Activated CD4-positive, alpha-beta T cell treated with anti-CD3 and anti-CD28 coated beads, Interleukin-2, amount 50 U/mL, for 24 hours (primary cell): ENCODE measurements at places on chromosomes 1 and 21.

GRCh38 chr1:33841494-33841893, 22.4 kb upstream of the HMGB4 start:
- no peak for DNase-seq

DNA sequence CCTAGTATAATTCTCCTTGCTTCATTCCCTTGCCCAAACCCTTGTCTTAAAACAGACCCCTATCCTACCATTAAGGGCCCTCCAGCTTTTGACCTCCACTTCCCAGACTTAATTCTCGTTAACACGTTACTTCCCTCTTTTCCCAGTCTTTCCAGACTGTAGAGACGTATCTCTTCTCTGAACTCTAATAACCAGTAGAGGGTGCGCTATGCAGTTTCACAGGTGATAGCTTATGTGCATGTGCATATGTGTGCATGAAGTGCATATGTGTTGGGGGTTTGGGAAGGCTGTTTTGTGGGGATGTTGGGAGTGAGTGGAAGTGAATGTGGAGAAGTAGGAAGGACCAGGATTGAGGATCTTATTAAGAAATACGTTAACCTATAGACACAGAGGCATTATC, 78.1 kb upstream of the CCDC190 start:
- DNase-seq = no peak

DNA sequence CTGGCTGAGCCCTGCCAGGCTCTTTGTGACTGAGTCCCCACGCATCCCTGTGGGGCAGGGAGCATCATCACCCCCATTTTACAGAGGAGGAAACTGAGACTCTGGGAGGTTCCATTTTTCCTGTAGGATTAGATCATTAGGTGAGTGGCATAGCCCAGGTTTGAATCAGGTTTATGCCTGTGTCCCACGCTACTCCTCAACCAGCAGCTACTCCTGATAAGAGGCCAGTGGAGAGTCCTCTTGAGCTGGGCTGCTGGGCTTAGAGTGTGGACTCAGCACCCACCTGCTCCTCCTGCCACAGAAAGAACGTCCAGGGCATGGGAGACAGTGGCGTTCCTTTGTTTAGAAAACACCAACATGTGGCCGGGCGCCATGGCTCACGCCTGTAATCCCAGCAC, 30.7 kb downstream of the TNFRSF1B start:
- DNase-seq = no peak

- DNase-seq = no peak
Observed at GRCh38 chr1:236685205-236685916, 938 bp upstream of the ACTN2 start.

GRCh38 chr1:59570524-59570923, 244.2 kb upstream of the HOOK1 start:
- no peak for DNase-seq

DNA sequence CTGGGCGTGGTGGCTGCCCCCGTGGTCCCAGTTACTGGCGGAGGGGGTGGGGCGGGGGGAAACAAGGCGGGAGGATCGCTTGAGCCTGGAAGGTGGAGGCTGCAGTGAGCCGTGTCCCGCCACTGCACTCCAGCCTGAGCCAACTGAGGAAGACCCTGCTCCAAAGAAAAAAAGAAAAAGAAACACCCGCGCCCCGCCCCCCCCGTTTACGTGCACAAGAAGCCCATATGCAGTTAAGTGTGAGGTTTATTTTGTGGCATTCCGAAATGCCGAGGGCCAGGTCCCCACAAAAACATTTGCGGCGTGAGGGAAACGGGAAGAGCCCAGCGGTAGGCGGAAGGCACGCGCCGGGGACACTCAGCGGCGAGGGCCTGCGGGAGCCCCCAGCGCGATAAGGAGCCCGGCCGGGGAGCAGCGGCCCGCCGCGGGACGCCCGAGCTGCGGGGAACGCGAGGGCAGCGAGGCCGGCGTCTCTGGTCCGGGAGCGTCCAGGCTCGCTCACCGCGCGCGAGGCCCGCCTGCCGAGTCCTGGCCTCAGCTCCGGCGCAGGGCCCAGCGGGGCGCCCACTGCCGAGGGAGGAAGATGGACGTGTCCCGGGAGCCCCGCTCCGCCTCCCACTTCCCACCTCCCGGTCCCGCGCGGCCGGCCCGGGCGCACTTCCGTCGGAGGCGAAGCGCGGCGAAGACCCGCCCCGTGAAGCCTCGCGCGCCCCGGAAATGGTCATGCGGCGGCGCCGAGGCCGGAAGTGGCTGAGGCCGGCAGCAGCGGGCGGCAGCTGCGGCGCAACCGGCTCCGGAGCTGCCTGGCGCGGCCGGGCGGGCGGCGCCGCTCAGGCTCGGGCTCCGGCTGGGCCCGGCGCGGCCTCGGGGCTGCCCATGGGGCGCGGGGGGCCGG, at the start of gene TRAPPC10:
TRAPPC10 (plus strand) TSS at position 731 of the 895 bp plus-strand sequence. CDS start 185 bp downstream, outside the sequence.
- peak; percentile 68 for DNase-seq

DNA sequence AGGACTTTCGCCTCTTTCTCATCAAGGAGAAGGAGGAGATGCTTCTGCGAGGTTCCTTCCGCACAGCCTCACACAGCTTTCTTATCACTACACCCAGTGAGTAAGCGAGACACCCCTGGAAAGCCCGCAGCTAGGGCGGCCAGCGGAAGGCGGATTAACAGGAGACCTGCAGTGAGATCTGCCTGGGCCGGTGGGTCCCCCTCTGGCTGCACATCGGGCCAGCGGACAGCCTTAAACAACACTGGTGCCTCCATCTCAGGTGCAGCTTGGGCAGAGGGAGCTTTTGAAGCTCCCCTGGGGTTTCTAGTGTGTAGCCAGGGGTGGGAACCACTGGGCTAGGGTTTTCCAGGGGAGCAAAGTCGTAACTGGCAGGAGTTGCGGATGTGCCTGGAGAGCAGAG, 17.5 kb upstream of the MTARC1 start:
- DNase-seq = no peak

GRCh38 chr1:31416101-31416736, 3.2 kb downstream of the SERINC2 start:
- DNase-seq = no peak

DNA sequence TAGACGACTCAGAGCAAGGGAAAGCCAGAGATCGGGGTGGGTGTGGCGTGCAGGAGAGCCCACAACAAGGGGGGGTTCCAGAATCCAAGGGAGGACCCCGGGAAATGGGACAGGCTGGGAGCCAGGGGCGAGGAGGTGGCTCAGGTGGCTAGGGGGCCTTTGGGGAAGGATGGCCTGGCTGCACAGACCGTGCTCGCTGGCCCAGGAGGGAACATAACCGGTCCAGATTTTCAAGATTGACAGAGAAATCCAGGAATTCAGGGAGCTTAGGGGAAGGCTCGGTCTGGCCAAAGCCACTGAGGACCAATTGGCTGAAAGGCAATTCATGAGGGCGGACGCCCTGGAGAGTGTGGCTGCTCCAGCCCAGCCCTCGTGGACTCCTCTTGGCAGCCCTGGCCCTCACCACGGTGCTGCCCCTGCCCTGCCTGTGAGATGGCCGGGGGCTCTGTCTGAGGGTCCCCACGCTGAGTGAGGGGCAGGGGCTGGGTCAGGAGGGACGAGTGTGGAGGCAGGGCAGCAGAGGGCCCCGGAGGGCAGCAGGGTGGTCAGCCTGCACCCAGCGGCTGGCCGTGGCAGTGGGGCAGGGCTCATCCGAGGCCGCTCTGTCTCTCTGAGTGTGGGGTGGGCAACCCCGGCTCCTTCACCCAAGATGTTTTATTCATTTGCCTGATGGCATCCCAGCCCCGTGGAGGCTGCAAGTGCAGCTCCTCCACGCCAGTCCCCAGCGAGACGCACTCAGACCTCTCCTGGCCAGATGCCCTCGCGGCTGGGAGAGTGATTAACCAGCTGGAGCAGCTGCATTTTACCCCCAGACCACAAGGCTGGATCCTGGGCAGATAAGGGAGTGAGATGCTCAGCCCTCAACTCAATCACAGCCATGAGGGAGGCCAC, 5.6 kb upstream of the LRRC3 start:
- DNase-seq = no peak
